Smooth muscle cell of the pulmonary artery (primary cell): ENCODE measurements at places on chromosomes 1 and 21. TPM values are rescaled to one million over a fixed set of nuclear protein-coding genes. Genes with fewer than 3 reads are reported as not detected.

OPRD1 gene
- total RNA-seq: under 0.01 and 0.13 TPM in 2 replicates

FNDC10 gene
- 3.6 and 8.2 TPM in 2 replicates for total RNA-seq

CELA3B gene
- total RNA-seq: not detected in 2 replicates

TACSTD2 gene
- total RNA-seq: 0.13 and 0.26 TPM in 2 replicates

S100A7 gene
- total RNA-seq: not detected in 2 replicates

ELAVL4 gene
- total RNA-seq: not detected in 2 replicates

USP16 gene
- 21.1 and 28.8 TPM in 2 replicates for total RNA-seq

NBPF8 gene
- 17.7 and 22.8 TPM in 2 replicates for total RNA-seq

KRTAP10-7 gene
- not detected in 2 replicates for total RNA-seq
